ENCODE measurements at places on chromosomes 13 and 19.

DNA sequence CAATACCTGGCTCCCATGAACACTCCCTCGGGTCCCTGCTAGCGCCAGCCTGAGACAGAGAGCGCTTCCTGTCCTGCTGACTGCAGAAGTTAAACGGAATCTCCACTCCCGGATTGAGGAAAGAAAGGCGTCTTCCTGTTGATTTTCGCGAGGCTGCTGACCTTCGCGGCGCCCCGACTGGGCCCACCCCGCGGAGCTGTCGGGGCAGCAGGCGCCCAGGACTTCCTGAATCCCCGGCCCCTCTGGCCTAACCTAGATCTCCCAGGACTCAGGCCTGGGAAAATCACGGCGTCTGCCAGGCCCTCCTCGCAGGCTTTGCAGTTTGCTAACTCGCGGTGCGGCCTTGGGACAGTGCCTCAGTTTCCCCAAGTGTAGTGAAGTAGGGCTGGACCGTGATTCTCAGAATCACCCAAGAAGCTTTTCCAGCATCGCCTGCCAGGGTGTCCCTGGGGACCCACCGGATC, 108.8 kb downstream of the KCTD15 start:
- no peak for DNase-seq

DNA sequence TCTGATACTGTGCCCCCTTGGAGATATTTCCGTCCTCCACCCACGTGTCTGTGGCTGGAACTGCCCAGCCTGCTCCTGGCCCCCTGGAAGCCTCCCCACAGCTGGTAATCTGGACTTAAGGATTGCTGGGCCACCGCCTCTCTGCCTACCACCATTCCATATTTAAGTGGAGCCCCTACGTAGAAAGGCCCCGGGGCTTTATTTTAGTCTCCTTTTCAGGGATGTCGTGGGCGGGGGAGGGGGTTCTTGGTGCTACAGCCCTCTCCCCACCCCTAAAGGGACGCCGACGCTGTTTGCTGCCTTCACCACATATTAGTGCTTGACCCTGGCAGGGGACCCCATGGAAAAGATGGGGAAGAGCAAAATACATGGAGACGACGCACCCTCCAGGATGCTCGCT, 2.7 kb upstream of the NOP53 start:
- DNase-seq, result no peak

DNA sequence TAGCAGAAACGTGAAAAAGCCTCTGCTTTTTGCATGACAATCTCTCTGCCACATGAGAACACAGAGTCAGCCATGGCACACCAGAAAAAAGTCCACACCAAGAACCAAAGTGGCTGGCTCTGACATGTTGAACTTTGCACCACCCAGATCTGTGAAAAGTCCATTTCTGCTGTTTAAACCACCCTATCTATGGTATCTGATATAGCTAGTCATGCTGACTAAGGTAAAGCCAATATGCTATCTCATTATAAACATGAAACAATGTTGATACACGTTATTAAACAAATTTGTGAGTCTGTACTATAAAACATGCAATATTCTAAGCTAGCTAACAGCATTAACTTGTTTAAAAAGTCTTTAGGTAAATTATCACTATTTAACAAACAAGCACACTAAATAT, 21.0 kb upstream of the ZNF432 start:
- no peak for DNase-seq

DNA sequence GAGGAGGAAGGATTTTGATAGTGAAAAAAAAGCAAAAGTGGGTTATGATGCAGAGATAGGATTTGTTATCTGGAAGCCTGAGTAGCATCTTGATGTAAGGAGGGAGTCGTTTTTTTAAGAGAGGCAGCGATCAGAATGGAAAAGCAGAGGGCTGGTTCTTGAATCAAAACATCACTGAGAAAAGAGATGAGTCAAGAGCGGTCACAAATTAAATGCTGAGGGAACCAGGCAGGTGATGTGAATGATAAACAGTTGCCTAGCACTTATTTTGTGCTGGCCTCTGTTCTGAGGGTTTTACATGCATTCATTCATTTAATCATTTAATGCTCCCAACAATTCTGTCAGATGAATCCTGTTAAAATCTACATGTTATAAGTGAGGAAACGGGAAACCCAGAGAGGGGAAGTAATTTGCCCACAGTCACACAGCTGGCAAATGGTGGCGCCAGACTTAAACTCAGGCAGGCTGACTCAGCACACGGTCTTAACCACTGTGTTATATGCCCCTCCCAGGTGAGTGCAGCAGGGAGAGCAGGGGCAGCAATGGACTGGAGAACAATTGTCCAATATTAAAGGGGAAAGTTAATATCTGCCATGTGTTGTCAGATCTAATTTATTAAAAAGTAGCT, 21.4 kb downstream of the SIGLECL1 start:
- peak; percentile 14 for DNase-seq

DNA sequence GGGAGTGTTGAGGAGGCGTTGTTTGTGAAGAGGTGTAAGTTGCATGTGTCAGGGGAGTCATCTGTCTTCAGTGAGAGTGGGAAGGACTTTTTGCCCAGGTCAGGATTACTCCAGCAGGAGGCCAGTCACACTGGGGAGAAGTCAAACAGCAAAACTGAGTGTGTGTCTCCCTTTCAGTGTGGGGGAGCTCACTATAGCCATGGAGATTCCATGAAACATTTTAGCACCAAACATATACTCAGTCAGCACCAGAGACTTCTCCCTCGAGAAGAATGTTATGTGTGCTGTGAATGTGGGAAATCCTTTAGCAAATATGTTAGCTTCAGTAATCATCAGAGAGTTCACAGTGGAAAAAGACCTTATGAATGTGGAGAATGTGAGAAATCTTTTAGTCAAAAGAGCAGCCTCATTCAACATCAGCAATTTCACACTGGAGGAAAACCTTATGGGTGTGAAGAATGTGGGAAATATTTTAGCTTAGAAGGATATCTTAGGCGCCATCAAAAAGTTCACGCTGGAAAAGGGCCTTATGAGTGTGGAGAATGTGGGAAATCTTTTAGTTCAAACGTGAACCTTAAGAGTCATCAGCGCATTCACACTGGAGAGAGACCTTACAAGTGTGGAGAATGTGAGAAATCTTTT, 8.4 kb upstream of the ZNF587 start:
- DNase-seq, result no peak

DNA sequence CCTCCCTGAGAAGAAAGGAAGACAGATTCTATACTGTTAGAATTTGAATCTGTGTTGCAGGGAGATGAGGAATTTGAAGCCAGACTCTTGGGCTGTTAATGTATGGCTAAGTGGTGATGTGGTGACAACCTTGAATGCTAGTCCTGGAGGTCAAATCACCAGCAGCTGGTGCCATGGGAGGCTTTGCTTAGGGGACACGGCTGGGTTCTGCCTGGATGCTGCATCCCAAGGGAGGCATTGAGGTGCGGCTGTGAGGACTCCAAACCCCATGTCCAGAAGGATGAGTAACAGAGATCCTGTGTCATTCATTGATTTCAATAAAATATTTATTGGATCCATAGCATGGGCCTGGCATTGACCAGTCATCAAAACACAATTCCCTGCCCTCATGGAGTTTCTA, 42.3 kb downstream of the RFX2 start:
- no peak for DNase-seq

All from natural killer cell (primary cell).